ENCODE measurements at places on chromosomes 6 and 20. TPM values are rescaled to one million over a fixed set of nuclear protein-coding genes. Genes with fewer than 3 reads are reported as not detected.

CNKSR3 gene
- total RNA-seq = 5.6 TPM

CTCFL gene
- total RNA-seq = not detected

RFX6 gene
- total RNA-seq = not detected

CTAGE9 gene
- not detected for total RNA-seq

CCN6 gene
- total RNA-seq = 0.10 TPM

BPIFB4 gene
- not detected for total RNA-seq

PAK5 gene
- total RNA-seq = 0.03 TPM

NHSL1 gene
- 3.9 TPM for total RNA-seq

SSTR4 gene
- total RNA-seq = 0.07 TPM

NKX2-2 gene
- total RNA-seq = not detected

PLA2G7 gene
- not detected for total RNA-seq

PIM1 gene
- 19.3 TPM for total RNA-seq

AGER gene
- total RNA-seq = 0.30 TPM

ID4 gene
- 19.0 TPM for total RNA-seq

FAM83B gene
- 0.03 TPM for total RNA-seq

SLC35D3 gene
- total RNA-seq = not detected

KCNQ5 gene
- total RNA-seq = 7.8 TPM

MUCL3 gene
- not detected for total RNA-seq

HSPA1B gene
- 113 TPM for total RNA-seq

COL20A1 gene
- total RNA-seq = 0.07 TPM

EEF1E1 gene
- 31.3 TPM for total RNA-seq

COX4I2 gene
- 0.13 TPM for total RNA-seq

C6orf118 gene
- not detected for total RNA-seq

GMPR gene
- 11.6 TPM for total RNA-seq

C6orf15 gene
- total RNA-seq = not detected

LRRC1 gene
- total RNA-seq = 8.8 TPM

CLDN20 gene
- not detected for total RNA-seq

PRICKLE4 gene
- total RNA-seq = 0.36 TPM

DCBLD1 gene
- 39.2 TPM for total RNA-seq

HEY2 gene
- 0.63 TPM for total RNA-seq

ADTRP gene
- 9.0 TPM for total RNA-seq

VSX1 gene
- total RNA-seq = not detected

GABRR1 gene
- total RNA-seq = not detected

SRSF12 gene
- 0.03 TPM for total RNA-seq

DST gene
- total RNA-seq = 511 TPM

DOK5 gene
- 55.3 TPM for total RNA-seq

PSORS1C1 gene
- 3.6 TPM for total RNA-seq

B4GALT5 gene
- 34.2 TPM for total RNA-seq

MAP7 gene
- 1.3 TPM for total RNA-seq

POPDC3 gene
- 14.8 TPM for total RNA-seq

SLC17A1 gene
- not detected for total RNA-seq

UBE2C gene
- total RNA-seq = 7.9 TPM
